ENCODE measurements at places on chromosomes 7 and 10.

DNA sequence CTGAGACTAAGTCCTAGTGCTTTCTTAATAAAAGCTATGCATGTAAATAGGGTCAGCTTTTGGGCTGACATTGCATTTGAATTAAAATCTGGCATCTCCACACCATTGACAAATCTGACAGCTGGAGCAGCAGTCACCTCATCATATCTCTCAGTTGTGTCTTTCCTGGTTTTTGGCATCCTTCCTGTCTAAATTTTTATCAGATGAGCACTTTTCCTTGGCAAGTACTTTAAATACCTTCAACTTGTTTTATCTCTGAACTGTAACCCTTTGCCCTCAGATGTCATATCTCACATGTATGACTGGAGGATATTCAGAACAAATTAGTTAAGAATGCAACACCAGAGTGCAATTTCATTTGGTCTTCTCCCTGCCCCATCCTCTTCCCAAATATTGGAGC lies 1066.2 kb downstream of the LRMDA start:
- no peak for DNase-seq

DNA sequence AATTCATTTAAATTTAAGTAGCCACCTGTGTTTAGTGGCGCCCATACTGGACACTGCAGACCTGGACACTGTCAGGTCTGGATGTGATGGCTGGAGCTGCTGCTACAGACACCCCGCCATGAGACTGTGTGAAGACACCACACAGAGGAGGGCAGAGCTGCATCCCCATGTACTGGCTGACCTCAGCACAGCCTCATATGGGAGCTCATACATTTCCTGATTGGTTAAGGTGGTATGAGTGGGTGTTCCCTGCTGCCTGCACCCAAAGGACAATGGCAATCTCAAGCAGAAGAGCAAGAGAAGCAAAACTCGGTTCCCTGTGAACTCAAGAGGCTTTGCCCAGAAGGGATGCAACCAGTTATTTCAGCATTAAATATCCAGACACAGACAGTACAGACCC lies 60.0 kb downstream of the DLG5 start:
- DNase-seq, result no peak

DNA sequence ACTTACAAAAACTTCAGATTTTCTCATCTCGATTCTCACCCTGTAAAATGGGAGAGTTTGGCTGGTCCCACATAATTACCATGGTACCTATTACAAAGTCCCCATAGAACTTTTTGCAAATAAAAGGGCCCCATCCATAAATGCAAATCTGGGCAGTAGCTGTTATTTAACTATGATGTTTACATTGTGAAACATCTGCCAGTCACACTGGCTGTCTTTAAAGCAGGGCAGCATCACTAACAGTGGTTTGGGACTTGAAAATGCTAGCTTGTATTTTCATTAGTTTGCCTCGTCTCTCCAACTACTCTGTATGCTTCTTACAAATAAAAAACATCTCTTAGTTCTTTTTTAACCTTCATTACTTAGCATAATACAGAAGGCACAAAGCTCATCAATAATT lies 240.7 kb downstream of the FZD1 start:
- DNase-seq, result no peak

GRCh38 chr7:78161781-78162180 lies 363.2 kb downstream of the PHTF2 start:
- DNase-seq, result no peak

DNA sequence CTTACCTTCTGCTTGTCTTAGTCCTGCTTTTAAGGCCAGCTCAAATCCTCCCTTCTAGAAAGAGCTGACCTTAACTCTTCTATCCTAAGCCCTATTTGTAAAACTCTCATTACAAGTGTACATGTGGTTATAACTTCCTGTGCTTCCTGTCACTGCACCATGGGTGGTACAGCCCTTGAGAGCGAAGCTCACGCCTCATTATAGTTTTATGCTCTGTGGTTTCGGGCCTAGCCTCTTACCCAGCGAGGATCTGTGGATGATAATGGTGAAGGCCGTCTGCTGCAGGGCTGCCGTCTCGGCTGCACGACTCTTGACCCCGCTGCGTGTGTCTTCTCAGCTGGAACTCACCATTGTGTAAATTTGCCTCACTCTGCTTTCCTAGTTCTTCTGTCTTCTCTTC lies 74.6 kb downstream of the CUL1 start:
- peak; percentile 61 for DNase-seq

GRCh38 chr7:141272417-141272816 lies 198.6 kb downstream of the TMEM178B start:
- DNase-seq, result no peak

- no peak for DNase-seq
These were observed 5.1 kb upstream of the NAMPT start for GRCh38 chr7:106289848-106290247.

- no peak for DNase-seq
These were observed 48.1 kb downstream of the ADAM22 start for GRCh38 chr7:87982116-87982515.

DNA sequence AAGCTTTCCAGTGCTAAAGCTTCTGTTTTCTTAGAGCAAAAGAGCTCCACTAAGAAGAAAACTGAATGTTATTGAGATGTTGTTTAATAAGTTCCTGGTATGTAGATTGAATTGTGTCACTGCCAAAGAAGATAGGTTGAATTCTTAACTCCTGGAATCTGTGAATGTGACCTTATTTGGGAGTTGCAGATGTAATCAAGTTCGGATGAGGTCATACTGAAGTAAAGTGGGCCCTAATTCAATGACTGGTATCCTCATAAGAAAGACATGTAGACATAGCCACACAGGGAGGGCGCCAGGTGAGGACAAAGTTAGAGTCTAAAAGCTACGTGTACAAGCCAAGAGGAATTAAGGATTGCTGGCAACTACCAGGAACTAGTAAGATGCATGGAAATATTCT lies 732.1 kb upstream of the C7orf33 start:
- DNase-seq, result no peak

DNA sequence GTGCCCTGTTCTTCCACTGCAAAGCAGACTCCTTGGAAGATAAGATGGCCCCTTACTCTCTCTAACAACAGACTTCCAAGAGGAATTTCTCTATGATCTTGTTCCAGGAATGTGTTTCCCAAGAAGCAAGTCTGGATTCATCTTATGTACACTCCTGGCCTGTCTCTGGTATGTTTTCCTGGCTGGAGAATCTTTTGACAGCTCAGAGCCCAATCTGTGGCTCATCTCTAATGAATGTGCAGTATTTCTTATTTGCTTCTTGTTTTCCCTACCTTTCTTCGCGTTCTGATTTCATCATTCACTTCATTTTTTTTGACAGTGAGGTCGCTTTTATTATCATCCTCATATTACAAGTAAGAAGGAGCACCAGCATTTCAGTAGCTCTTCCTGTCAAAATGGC lies 53.0 kb upstream of the PITRM1 start:
- no peak for DNase-seq

Data from CD4-positive, alpha-beta T cell treated with Interleukin-10 for 1 hour (primary cell).